ENCODE measurements at places on chromosomes 16 and 17. TPM values are rescaled to one million over a fixed set of nuclear protein-coding genes. Genes with fewer than 3 reads are reported as not detected.

DNA sequence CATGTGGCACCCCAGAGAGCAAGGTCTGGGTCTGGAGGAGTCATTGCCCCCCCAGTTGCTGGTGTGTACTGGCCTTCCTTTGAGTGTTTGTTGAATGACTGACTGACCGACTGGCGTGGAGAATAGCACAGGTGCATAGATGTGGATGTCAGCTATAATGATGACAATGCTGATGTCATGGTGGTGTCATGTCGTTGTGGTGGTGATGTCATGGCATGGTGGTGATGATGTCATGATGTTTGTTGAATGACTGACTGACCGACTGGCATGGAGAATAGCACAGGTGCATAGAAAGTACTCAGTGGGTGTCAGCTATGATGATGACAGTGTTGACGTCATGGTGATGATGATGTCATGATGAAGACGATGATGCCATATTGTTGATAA is 22.1 kb downstream of the TMEM114 start:
- no peak for DNase-seq

DNA sequence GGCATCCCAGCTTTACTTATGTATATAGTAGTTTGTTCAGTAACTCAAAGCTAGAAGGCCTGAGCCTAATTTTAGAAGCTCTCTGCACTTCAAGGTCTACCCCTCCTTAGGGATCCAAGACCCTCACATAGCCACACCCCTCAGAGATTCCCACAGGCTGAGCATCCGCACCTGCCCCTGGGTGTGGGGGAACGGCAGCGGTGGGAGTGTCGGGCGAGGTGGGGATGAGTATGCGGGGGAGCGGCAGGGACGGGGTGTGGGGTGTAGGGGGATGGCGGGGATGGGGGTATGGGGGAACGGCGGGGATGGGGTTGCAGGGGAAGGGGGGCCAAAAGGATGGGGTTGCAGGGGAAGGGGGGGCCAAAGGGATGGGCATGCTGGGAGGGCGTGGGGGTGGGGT is 24.9 kb upstream of the BEAN1 start:
- no peak for DNase-seq

DNA sequence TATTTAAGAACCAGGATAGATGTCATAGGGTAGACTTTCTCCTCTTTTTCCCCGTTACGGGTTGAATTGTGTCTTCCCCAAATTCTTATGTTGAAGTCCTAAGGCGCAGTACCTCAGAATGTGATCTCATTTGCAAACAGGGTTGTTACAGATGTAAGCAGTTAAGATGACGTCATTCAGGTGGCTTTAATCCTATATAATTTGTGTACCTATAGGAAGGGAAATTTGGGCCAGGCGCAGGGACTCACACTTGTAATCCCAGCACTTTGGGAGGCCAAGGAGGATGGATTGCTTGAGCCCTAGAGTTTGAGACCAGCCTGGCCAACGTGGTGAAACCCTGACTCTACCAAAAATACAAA is 99.5 kb upstream of the DHX40 start:
- DNase-seq, result no peak

DNA sequence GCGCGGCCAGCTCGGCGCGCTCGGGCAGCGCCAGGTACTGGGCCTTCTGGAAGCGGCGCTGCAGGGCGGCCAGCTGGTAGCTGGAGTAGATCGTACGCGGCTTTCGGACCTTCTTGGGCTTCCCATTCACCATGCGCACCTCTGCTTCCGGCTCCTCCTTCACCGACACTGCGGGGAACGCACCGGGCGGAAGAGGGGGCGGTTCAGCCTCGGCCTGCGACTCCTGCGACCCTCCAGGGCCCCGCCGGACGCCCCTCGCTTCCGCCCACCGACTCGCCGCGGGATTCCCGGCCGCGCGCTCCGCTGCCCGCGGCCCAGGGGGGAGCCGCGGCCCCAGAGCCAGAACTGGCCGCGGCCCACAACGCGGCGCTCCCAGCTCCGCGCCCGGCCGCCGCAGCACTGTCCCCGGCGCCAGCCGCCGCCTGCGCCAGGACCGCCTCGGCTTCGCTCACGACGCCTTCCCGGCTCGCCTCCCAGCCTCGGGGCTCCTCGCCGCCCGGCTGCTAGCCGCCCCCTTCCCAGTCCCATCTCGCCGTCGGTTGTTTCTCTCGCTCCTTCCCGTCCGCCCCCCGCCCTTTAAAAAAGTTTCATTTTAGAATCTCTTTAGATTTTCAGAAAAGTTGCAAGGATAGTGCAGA is 1.5 kb downstream of the DLX3 start:
- DNase-seq, result peak; percentile 68

Gene SAMD14
- polyA plus RNA-seq, result 3.3 TPM

Gene CXCL16
- 2.5 TPM for polyA plus RNA-seq

All from right cardiac atrium (tissue), 5 donors.